Right lobe of liver (tissue), 6 donors: ENCODE measurements at places on chromosomes 16 and 17. TPM values are rescaled to one million over a fixed set of nuclear protein-coding genes. Genes with fewer than 3 reads are reported as not detected.

CASKIN1 gene
- not detected for total RNA-seq

- peak; percentile 26 for DNase-seq
Measured at GRCh38 chr17:82328994-82329507, 4.5 kb downstream of the SECTM1 start.

DNA sequence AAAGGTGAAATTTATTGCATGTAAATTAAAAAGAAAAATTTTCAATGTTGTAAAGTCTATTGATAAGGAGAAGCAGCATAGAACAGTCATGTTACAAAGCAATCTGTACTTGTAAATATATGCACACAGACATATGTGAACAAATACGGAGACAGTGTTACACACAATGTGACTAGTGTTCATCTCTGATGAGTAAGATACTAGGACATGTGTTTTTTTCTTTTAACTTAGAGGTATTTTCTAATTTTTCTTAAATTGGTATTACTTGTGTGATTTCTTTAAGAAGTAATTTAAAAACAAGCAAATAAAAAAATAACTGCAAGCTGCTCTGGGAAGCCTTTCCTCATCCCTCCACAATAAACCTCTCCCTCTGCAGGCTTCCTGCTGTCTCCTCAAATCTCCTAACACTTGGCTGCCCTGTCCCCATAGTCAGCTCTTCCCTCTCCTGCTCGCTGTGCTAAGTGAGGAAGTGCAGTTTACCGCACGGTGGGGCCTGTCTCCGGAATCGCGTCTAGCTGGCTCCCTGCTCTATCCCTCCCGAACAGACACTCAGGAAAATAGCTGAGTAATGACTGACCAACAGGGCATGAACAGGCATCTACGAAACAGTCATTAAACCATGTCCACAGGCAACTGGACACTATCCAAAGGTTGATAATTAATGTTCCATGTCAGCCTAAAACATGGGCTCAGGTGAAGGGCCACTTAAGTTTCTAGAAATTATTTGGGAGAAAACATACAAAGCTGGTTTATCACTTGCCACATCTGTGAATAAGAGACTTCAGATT, 35.9 kb downstream of the CMTM4 start:
- DNase-seq, result peak; percentile 65

EME1 gene
- not detected for total RNA-seq

GRCh38 chr16:50683689-50684374, 2.7 kb upstream of the SNX20 start:
- no peak for DNase-seq

- DNase-seq, result no peak
Measured at GRCh38 chr16:66508248-66508913, 41.5 kb downstream of the TK2 start.

CCL17 gene
- total RNA-seq, result not detected

DNA sequence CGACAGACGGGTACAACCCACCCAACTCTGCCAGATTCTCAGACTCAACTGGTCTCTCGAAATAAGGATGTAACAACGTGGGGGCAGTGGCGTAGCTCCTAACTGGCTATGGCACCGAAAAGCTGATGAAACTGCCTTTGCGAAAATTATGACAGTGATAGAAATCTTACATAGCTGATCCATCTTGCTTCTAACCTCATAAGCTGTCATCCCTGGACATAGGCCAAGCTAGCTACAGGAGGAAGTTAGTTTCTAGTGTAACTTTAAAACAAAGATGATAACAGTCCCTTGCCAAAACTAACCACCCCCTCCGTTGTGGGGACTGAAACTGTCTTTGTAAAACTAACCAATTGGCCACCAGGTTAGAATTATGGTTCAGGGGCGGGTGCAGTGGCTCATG, 220.1 kb downstream of the SLC39A11 start:
- no peak for DNase-seq

- peak; percentile 59 for DNase-seq
Measured at GRCh38 chr17:75525806-75526554, 483 bp downstream of the LLGL2 start.

DNA sequence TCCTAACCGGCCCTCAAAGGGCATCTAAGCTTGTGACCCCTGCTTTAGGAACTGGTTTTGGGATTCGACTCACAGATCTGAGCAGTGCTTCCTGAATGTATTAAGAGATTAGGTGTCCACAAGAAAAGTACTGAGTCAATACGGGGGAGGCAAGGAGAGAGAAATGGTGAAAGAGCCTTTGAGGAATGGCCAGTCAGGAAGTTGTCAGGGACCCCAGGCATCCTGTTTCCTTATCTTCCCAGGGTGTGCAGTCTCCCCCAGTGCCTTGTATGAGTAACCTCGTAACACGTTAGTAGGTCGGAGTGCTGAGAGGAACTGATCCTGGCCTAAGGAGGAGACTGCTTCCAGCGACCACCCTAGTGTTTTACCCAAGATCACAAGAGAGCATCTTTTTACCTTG, 16.4 kb upstream of the TMED6 start:
- no peak for DNase-seq

DNA sequence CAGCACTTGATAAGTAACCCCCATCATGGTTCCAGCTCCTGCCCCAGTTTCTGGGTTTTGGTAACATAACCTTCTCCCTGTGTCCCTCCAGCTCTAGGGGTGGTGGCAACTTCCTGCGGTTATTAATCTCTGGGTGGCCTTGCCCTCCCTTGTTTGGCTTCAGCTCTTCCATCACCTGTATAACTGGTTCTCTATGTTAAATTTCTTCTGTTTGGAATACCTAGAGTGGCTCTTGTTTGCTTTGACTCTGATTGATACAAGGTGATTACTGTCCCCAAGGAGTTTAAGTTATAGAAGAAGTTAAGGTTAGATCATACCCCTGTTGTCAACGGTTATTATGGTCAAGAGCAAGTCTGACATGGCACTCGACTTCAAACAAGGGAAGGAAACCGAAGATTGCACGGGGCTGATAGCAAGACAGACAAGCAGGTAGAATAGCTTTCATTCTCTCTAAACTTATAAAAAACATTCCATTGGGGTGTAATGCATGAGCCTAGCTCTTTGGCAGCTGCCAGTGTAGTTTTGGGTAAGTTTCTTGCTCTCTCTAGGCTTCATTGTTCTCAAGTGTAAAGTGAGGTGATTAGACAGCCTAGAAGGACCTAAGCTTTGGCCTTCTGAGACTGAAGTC, 11.0 kb upstream of the CCR7 start:
- no peak for DNase-seq

GRCh38 chr17:76529224-76530094, 8.1 kb downstream of the CYGB start:
- DNase-seq, result peak; percentile 50

SSTR5 gene
- total RNA-seq, result not detected

DNA sequence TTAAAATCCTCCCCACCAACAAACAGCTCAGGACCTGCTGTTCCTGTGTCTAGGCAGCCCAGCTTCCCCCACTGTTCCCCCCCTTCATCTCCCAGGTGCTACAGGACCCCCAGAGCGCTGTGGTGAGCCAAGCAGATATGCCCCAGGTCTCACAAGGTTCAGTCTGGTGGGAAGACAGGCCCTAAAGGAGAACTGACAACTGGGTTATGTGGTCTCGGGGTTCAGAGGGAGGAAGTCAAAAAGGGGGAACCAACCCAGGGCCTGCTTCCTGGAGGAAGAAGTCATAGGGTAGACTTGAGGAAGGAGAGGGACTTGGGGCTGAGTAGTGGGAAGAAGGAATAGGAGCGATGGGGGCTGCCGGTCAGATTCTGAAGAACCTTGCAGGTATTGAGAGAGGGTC, 2.6 kb downstream of the RIPOR1 start:
- no peak for DNase-seq

FOXC2 gene
- total RNA-seq, result not detected

GRCh38 chr17:39236450-39236927, 10.7 kb upstream of the STAC2 start:
- DNase-seq, result no peak

KRTAP17-1 gene
- not detected for total RNA-seq

GFAP gene
- total RNA-seq, result 0.28 TPM

DNA sequence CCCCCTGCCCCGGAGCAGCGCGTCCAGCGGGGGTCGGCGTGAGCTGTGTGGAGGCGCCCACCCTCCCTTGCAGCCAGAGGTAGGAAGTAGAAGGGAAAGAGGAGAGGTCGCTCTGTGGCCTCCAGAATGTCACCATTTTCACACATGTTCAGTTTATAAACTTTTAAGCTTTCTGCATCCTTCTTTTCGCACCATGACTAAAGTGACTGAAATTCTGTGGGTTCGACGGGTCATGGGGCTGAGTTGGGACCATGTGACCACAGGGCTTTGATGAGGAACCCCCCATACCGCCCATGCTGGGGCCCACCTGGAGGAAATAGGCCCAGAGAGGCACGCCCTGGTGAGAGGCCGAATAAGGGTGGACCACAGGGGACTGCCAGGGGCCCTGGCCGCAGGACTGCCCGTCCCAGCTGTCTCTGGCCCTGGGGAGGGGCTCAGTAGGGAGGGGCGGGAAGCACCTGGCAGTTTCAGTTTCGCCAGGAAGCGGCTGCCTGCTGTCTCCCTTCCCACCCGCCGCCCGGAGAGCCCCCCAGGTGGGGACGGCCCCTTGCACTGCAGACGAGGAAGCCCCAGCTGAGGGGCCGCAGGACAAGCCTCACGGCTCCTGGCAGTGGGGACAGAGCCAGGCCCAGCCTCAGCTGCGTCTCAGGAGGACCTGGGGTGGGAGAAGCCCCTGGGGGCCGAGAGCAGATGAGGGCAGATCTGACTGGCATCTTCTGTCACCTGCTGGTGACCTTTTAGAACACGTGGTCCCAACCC, 9.0 kb downstream of the CBFA2T3 start:
- no peak for DNase-seq

DNA sequence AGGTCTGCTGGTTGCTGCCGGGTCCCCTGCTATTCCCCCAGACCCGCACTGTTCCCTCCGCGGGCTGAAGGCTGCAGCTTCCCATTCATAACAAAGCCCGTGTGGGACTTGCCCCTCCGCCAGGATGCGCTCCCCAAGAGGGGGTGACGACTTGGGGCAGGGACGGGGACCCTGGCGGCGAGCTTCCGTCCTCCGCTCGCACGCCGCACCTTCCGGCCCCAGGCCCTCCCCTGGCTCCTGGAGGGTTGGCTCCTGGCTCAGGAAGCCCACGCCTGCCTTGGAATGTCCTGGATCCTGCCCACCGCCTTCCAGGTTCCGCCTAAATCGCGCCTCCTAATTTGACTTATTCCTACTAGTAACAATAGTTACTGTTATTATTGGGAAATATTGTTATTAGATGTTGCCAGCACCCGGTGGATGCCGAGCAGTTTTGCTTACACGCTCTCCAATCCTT, 1.1 kb upstream of the TFAP4 start:
- DNase-seq, result peak; percentile 55

DNA sequence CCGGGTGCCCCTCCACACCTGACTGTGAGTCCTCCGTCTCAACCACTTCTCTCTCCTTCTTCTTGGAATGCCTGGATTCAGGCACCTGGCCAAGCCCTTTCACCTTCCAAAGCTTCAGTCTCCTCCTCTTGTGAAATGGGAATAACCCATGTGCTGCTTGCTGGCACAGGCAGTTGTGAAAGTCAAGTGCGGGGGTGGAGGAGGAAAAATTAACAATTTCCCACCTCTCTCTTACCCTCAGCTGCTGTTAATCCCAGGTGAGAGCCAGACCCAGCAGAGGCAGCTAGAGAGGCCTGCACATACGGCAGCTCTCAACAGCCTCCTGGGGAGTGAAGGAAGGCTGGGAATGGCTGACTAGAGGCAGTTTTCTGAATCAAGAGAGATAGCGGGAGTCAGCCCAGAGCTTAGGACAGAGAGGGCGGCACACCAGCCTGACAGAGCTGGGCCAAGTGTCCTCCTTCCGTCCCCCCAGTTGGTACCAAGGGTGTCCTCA, 77.9 kb upstream of the LGALS9 start:
- DNase-seq, result peak; percentile 44

- DNase-seq, result no peak
Measured at GRCh38 chr17:56217921-56218320, 64.6 kb downstream of the ANKFN1 start.

DNA sequence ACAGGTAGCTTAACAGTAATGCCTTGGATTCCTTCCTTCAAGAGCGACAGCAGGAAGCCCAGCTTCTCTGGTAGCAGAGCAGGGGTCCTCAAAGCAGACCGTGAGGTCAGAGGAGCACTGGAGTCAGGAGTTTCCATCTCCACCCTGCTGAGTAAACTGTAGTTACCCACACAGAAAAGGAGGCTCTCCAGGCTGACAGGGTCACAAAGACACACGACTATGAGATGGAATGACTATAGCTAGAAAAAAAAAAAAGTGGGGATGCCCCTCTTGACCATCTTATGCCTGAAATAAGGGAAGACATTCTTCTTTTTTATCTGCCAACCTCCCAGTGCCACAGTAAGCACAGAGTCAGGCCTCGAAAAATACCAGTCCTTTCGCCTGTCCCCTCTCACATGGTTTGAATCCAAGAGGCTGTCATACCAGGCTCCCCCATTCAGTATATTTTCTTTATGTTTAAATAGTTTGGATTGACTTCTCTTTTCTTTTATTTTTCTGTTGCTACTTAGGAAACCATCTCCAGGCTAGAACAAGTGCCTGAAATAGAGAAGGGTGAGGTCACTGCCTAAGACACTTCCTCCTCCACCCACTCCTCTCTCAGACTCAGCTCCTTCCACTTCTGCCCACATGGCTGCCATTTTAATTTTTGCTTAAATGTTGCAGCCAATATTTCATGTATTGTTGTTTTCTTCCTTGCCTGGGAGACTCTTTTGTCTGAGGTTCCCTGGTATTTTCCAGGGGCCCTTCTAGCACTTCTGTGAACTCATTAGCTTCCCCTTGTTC, 707.4 kb downstream of the MAF start:
- no peak for DNase-seq

DNA sequence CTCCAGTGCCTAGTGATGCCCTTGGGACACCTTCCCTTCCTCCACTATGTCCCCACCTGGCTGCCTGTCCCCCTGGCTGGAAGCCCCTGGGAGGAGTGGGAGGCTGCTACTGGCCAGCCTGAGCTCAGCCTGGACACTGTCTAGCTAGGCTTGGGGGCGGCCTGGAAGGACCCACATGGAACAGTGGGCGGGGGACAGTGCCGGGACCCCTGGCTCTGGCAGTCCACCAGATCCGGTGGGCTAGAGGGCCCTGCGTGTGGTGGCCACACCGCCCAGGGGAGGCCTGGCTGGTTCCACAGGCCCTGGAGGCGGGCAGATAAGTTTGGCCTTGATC, 388.0 kb upstream of the TNRC6C start:
- DNase-seq, result no peak

VAT1L gene
- total RNA-seq, result 0.51 TPM

GRCh38 chr17:35074711-35075707, 11.5 kb upstream of the RFFL start:
- DNase-seq, result no peak

DNA sequence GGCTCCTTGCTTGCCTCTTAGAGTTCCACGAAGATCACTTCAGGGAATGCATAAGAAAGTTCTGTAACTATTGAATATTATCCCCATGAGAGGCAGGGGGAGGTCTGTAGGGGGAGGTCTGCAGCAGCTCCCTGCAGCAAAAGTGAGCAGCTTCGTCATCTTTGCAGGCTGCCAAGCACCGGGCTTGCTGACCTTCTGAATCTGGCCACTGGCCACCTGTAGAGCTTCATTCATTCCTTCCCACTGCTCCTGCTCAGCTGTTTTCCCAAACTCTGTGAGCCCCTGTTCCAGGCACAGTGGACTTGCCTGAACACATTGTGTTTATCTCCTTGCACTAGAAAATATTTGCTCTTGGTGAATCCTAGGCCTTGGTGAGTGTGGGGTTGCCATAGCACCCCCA, 443.3 kb downstream of the HAPSTR1 start:
- DNase-seq, result peak; percentile 48
